ENCODE measurements at places on chromosomes 13 and 19. TPM values are rescaled to one million over a fixed set of nuclear protein-coding genes. Genes with fewer than 3 reads are reported as not detected.

DNA sequence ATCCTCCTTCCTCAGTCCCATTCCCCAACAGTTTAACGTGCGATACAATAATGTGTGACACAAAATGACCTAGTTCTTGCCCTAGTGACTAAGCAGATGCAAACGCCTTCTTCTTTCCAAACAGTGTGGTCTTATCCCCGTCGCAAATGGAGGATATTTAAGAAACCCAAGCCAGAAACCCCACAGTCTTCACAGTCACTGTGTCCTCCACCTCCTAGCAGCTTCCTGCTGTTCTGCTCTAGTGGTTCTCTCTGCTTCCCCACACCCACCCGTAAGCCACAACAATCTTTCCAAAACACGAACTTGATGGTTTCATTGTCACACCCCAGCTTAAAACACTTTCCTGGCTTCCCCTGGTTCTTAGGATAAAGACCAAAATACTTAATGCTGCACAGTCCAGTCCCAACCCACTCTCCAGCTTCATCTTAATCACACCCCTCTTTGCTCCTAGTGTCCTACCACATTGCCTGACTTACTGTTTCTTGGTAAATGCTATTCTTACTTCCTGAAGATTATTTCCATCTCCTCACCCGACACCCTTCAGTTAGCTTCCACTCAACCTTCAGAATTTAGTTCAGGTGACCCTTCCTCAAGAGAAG, 32.3 kb downstream of the ITM2B start:
- no peak for DNase-seq

- DNase-seq: no peak
Observed at GRCh38 chr19:5682107-5682482, 1.3 kb downstream of the HSD11B1L start.

The RNASEH2A gene
- polyA plus RNA-seq: 8.7 TPM

The ZIC5 gene
- polyA plus RNA-seq: not detected
